ENCODE measurements at places on chromosomes 6 and 20. TPM values are rescaled to one million over a fixed set of nuclear protein-coding genes. Genes with fewer than 3 reads are reported as not detected.

ANGPT4 gene
- not detected for total RNA-seq

TRIM31 gene
- not detected for total RNA-seq

DEF6 gene
- total RNA-seq: 212 TPM

TREML2 gene
- 0.91 TPM for total RNA-seq

PSMB9 gene
- 38.4 TPM for total RNA-seq

MYCT1 gene
- total RNA-seq: not detected

TMEM217 gene
- total RNA-seq: 0.47 TPM

CNBD2 gene
- 17.4 TPM for total RNA-seq

KATNA1 gene
- 17.0 TPM for total RNA-seq

TUBB2A gene
- total RNA-seq: 58.5 TPM

GRCh38 chr6:137873273-137873762, 6.3 kb downstream of the TNFAIP3 start:
- no peaks in the 10 kb centered on the region for H3K27me3 ChIP-seq
- peak overlapping the region; percentile 21 for H3K4me3 ChIP-seq
- H3K36me3 ChIP-seq: peaks cover 72% of the 10 kb centered on the region

GRCh38 chr6:2782825-2783187, 17.6 kb downstream of the WRNIP1 start:
- H3K4me3 ChIP-seq: no peak overlapping the region
- DNase-seq: no peak
- H3K27me3 ChIP-seq: no peaks in the 10 kb centered on the region

- no peak overlapping the region for H3K27ac ChIP-seq
- peaks cover 72% of the 10 kb centered on the region for H3K27me3 ChIP-seq
- peaks cover 38% of the 10 kb centered on the region for H3K4me1 ChIP-seq
- no peak overlapping the region for H3K4me3 ChIP-seq
- no peaks in the 10 kb centered on the region for H3K36me3 ChIP-seq
- no peak for DNase-seq
Observed at GRCh38 chr6:34142061-34142998, 3.6 kb downstream of the GRM4 start.

- H3K36me3 ChIP-seq: no peaks in the 10 kb centered on the region
- no peak for DNase-seq
- no peak overlapping the region for H3K27ac ChIP-seq
- peaks cover 63% of the 10 kb centered on the region for H3K27me3 ChIP-seq
- H3K4me1 ChIP-seq: peaks cover 18% of the 10 kb centered on the region
- no peak overlapping the region for H3K4me3 ChIP-seq
Observed at GRCh38 chr20:62477669-62478455, 2.1 kb upstream of the GATA5 start.

- H3K36me3 ChIP-seq: no peaks in the 10 kb centered on the region
- no peak overlapping the region for H3K4me3 ChIP-seq
- peaks cover 46% of the 10 kb centered on the region for H3K4me1 ChIP-seq
- H3K27me3 ChIP-seq: no peaks in the 10 kb centered on the region
- no peak for DNase-seq
Observed at GRCh38 chr20:4684837-4685413, 36.8 kb upstream of the PRND start.

- H3K27ac ChIP-seq: no peak overlapping the region
- no peaks in the 10 kb centered on the region for H3K36me3 ChIP-seq
- no peak overlapping the region for H3K4me3 ChIP-seq
- H3K4me1 ChIP-seq: peaks cover 31% of the 10 kb centered on the region
- DNase-seq: no peak
Observed at GRCh38 chr6:149168968-149169367, 148.5 kb upstream of the TAB2 start.

DNA sequence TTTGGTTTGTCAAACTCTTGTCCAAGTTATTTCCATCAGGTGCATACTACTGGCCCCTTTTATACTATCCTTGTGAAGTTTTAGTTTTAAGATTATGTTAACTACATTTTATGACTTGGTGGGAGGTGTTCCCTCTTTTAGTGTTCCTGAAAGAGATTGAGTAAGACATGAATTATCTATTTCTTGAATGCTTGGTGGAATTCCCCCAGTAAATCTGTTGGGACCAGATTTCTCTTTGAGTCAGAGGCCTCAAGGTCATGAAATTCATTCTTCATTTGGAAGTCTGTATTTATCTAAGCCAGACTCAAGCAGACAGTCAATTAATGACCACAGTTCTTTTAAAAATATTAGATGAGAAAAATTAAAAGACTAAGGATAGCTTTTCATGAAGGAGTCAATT, 81.3 kb downstream of the MOXD1 start:
- no peaks in the 10 kb centered on the region for H3K36me3 ChIP-seq
- no peaks in the 10 kb centered on the region for H3K27me3 ChIP-seq
- H3K27ac ChIP-seq: no peak overlapping the region
- DNase-seq: no peak

- no peak overlapping the region for H3K4me3 ChIP-seq
- H3K4me1 ChIP-seq: no peaks in the 10 kb centered on the region
- no peak overlapping the region for H3K27ac ChIP-seq
Observed at GRCh38 chr6:152651986-152652385, 14.8 kb upstream of the SYNE1 start.

GRCh38 chr6:105432797-105433196, 29.9 kb upstream of the PREP start:
- no peaks in the 10 kb centered on the region for H3K36me3 ChIP-seq
- no peak for DNase-seq
- H3K4me3 ChIP-seq: no peak overlapping the region
- no peaks in the 10 kb centered on the region for H3K27me3 ChIP-seq
- H3K27ac ChIP-seq: no peak overlapping the region
- no peaks in the 10 kb centered on the region for H3K4me1 ChIP-seq

- H3K36me3 ChIP-seq: no peaks in the 10 kb centered on the region
- no peaks in the 10 kb centered on the region for H3K27me3 ChIP-seq
- H3K4me1 ChIP-seq: no peaks in the 10 kb centered on the region
- DNase-seq: no peak
Observed at GRCh38 chr20:55533632-55534031, 471.7 kb downstream of the CBLN4 start.

DNA sequence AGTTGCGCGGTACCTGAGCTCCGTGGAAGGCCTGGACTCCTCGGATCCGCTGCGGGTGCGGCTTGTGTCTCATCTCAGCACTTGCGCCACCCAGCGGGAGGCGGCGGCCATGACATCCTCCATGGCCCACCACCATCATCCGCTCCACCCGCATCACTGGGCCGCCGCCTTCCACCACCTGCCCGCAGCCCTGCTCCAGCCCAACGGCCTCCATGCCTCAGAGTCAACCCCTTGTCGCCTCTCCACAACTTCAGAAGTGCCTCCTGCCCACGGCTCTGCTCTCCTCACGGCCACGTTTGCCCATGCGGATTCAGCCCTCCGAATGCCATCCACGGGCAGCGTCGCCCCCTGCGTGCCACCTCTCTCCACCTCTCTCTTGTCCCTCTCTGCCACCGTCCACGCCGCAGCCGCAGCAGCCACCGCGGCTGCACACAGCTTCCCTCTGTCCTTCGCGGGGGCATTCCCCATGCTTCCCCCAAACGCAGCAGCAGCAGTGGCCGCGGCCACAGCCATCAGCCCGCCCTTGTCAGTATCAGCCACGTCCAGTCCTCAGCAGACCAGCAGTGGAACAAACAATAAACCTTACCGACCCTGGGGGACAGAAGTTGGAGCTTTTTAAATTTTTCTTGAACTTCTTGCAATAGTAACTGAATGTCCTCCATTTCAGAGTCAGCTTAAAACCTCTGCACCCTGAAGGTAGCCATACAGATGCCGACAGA, 9.9 kb downstream of the HEY2 start:
- no peaks in the 10 kb centered on the region for H3K4me1 ChIP-seq
- H3K4me3 ChIP-seq: no peak overlapping the region
- H3K36me3 ChIP-seq: no peaks in the 10 kb centered on the region
- peaks cover 4% of the 10 kb centered on the region for H3K27me3 ChIP-seq
- DNase-seq: no peak

GRCh38 chr20:57659517-57660180, 39.4 kb upstream of the ZBP1 start:
- DNase-seq: no peak
- H3K36me3 ChIP-seq: no peaks in the 10 kb centered on the region
- H3K27me3 ChIP-seq: no peaks in the 10 kb centered on the region
- H3K4me3 ChIP-seq: no peak overlapping the region
- H3K27ac ChIP-seq: no peak overlapping the region
- H3K4me1 ChIP-seq: peaks cover 18% of the 10 kb centered on the region

GRCh38 chr6:39602601-39603519, 122.3 kb downstream of the KIF6 start:
- H3K4me1 ChIP-seq: no peaks in the 10 kb centered on the region
- H3K4me3 ChIP-seq: no peak overlapping the region
- H3K36me3 ChIP-seq: no peaks in the 10 kb centered on the region
- H3K27me3 ChIP-seq: no peaks in the 10 kb centered on the region
- no peak overlapping the region for H3K27ac ChIP-seq

- H3K36me3 ChIP-seq: no peaks in the 10 kb centered on the region
- no peaks in the 10 kb centered on the region for H3K27me3 ChIP-seq
- H3K27ac ChIP-seq: no peak overlapping the region
- no peak for DNase-seq
- no peaks in the 10 kb centered on the region for H3K4me1 ChIP-seq
Observed at GRCh38 chr6:163883984-163884383, 469.5 kb downstream of the QKI start.

DNA sequence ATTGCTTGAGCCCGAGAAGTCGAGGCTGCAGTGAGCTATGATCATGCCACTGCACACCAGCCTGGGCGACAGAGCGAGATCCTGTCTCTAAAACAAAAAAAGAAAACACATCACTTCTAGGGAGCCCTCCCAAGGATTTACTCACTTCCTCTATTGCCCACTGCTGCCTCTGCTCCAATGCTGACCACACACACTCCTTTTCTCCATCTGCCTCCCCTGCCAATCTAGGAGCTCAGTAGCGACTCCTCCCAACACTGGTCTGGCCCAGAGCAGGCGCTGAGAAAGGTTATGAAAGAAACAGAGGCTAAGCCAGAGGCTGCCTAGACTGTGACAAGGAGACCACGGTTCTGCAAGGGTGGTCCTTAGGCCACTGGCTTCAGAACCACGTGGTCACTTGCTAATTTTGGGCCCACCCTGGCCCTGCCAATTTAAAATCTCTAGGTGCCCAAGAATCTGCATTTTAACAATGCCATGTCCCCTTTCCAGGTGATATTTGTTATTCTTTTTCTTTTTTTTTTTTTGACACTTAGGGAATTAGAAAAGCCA, 1.3 kb upstream of the E2F1 start:
- no peaks in the 10 kb centered on the region for H3K27me3 ChIP-seq
- no peak for DNase-seq
- H3K36me3 ChIP-seq: no peaks in the 10 kb centered on the region

DNA sequence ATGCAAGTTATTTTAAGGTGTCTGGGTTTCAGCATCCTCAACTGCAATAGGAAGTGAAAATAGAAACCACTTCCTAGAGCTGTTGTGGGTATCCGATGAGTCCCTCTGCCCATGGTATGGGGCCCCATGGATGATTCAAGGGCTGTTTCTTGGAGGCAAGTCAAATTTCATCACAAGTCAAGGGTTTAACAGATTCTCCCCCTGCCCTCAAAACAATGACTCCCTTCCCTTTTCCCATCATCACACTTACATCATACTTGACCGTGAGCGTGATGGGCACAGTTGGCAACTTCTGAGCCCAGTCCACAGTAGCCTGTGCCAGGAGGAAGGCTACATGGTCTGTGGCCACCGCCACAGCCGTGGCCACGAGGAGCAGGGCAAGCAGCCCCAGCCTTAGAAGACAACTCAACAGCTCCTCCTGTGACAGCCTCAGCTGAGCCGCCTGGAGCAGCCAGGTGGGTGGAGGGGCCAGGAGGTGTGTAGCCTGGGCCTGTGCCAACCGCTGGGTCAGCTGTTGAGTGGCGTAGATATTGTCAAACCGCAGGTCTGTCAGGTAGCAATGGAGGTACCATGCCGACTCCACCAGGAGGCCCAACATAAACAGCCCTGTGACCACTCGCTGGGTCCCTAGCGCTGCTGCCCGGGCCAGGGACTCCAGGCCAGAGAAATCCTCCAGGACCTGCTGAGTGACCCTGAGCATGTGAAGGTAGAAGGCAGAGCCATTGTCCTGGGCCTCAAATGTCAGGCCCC, 5.2 kb downstream of the OCSTAMP start:
- H3K27ac ChIP-seq: no peak overlapping the region
- no peak for DNase-seq
- H3K4me3 ChIP-seq: no peak overlapping the region
- H3K4me1 ChIP-seq: peaks cover 16% of the 10 kb centered on the region
- no peaks in the 10 kb centered on the region for H3K27me3 ChIP-seq
- no peaks in the 10 kb centered on the region for H3K36me3 ChIP-seq

- no peaks in the 10 kb centered on the region for H3K36me3 ChIP-seq
- H3K4me1 ChIP-seq: peaks cover 5% of the 10 kb centered on the region
- DNase-seq: no peak
Observed at GRCh38 chr6:170454512-170455285, 98.4 kb downstream of the PSMB1 start.

DNA sequence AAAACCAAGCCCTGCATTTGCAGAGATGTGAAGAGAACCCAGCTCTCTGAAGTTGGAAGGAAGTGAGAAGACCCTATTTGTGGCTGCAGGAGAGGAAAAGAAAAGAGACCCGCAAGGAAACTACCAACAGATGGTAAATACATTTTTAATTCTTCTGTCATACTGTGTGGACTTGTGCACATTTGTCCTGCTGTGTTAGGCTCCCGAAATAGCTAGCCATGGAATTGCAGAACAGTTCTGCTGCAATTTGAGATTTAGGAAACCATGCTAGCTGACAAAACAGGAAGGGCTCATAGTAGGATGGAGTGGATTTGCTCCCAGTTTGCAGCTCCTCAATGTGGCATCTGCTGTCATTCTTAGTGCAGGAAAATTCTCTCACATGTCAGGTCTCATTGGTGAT, 12.1 kb upstream of the ATXN1 start:
- H3K4me3 ChIP-seq: no peak overlapping the region
- H3K36me3 ChIP-seq: no peaks in the 10 kb centered on the region
- H3K27me3 ChIP-seq: no peaks in the 10 kb centered on the region
- H3K4me1 ChIP-seq: peaks cover 20% of the 10 kb centered on the region
- DNase-seq: no peak
- no peak overlapping the region for H3K27ac ChIP-seq

GRCh38 chr20:21433329-21433890, 36.1 kb upstream of the NKX2-4 start:
- H3K27me3 ChIP-seq: peaks cover 5% of the 10 kb centered on the region
- no peak for DNase-seq
- no peaks in the 10 kb centered on the region for H3K36me3 ChIP-seq
- no peaks in the 10 kb centered on the region for H3K4me1 ChIP-seq
- no peak overlapping the region for H3K27ac ChIP-seq

- H3K27ac ChIP-seq: no peak overlapping the region
- H3K36me3 ChIP-seq: no peaks in the 10 kb centered on the region
- no peaks in the 10 kb centered on the region for H3K4me1 ChIP-seq
- no peak overlapping the region for H3K4me3 ChIP-seq
- no peak for DNase-seq
Observed at GRCh38 chr6:133377219-133377618, 136.1 kb downstream of the EYA4 start.

DNA sequence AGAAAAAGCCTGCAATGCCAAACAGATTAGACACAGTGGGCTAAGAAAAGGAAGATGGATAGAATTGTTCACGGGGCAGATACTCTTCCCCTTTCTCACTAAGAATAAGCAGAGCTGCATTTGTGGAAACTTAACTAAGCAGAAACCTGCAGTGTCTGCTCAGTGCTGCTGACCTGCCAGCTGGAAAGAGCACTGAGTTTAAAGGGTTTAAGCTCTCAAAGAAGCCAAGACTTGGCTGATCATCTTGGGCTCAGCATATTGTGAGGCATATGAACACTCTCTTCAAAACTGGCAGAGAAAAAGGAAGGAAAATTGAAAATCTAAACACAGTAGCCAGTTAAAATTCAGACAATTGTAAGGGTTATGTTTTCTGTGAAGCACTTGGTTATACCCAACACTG, 711.1 kb upstream of the EPHA7 start:
- no peaks in the 10 kb centered on the region for H3K27me3 ChIP-seq
- no peak for DNase-seq
- H3K4me1 ChIP-seq: no peaks in the 10 kb centered on the region
- no peaks in the 10 kb centered on the region for H3K36me3 ChIP-seq
- H3K4me3 ChIP-seq: no peak overlapping the region

All from CD4-positive, alpha-beta T cell (primary cell).